ENCODE measurements at places on chromosomes 5 and 9.
A peak's percentile ranks its signal among the peaks of the same experiment; 100 is the strongest.

DNA sequence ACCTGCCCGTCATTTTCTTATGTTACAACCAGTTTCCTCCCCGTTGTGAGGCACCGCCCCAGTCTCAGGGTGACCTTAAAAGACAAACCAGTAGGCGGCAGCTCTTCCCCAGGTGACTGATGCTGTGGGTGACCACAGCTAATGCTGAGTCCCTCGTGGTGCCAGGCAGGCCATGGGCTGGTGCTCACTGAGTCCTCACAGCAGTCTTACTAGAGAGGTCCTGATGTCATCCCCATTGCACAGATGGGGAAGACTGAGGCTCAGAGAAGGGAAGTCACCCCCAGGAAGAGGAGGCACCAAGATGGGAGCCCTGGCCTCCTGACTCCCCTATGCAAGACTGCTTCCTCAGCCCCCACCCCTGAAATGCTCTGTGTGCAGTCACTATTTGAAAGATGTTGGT is 978 bp downstream of the CFAP157 start:
- no peak for DNase-seq

- peak; percentile 6 for DNase-seq
Measured at GRCh38 chr9:112378328-112379176, 1.4 kb upstream of the HSDL2 start.

DNA sequence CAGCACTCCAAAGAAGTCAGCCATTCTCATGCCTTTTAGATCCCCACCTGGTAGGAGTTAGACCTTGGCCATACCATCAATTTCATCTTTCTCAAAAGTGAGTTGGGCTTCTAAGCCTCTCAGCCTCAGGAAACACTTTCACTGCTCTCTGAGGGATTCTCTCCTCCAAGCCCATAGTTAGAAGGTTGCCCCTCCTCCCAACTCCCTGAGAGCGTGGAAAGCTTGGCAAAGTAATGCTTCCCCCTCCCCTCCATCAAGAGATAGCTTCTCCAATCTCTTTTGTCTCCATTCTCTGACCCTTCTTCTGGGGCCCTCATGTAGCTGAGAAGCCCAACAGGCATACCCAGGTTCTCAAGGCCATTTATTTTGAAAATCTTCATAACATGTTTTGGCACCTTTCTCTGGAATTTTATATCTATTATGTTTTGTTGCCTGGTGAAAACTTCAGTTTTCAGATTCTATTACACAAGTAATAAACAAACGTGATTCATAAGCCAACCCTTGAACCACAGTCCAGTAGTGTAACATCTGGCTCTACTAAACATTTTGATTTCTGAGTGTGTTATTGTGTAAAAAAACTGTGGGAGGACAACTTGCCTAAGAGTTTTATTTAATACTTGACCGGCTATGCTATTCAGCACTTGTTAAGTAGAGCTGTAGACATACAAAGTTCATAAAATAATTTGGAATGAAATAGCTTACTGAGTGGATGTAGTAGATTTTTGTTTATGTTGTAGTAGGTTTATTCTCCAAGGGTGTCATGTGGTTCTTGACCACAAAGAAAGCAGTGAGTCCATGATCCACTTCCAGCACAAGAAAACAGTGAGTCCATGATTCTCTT is 17.1 kb downstream of the LVRN start:
- no peak for DNase-seq

DNA sequence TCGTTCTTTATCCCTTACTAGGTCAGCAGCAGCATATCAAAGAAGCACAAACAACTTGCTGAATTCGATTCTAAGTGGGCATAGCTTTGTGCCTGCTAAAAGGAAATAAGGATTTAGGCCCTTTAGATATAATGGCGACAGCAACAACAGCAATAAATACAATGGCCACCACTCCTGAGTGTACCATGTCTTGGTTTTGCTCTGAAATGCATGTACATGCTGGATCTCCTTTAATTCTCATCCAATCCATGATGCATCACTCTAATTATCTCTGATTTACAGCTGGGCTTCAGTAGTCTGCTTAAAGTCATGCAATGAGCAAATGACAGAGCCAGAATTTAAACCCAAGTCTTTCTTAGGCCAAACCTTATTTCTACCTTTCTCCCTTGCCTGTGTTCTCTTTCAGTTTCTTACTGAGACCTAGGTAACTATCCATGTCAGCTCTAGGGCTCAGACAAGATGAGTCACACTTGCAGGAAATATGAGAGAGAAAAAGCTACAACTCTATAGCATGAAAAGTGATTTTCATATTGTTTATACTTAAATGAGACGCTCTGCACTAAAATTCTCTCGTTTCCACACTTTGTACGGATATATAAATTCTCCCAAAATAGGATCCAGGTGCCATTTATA is 111.8 kb downstream of the HMHB1 start:
- no peak for DNase-seq

DNA sequence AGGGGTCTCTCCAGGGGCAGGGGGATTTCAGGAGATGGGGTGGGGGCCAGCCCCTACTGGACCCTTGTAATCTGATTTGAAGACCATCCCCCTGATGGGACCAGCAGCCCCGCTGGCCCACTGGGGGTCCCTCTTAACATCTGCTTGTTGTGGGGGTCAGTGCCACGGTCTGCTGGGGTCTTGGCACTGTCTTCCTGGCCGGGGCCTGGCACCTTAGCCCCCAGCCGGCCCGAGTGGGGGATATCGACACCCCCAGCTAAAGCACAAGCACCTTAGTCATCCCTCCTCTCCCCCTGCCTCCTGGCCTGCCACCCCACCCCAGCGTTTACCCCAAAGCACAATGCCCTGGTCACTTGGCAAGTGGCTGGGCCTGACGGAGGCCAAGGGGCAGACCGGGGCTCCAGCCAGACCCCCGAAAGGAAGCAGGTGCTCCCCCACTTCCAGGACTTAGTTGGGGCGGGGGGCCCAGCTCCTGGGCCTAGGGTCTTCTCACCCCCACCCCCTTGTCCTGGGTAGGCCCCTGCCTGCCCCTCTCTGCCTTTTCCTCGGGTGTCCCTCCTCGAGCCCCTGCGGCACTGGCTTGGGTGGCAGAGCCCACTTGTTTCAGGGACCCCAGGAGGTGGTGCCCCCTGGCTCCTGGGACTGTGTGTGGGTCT is 1.4 kb upstream of the NFX1 start:
- DNase-seq, result no peak

DNA sequence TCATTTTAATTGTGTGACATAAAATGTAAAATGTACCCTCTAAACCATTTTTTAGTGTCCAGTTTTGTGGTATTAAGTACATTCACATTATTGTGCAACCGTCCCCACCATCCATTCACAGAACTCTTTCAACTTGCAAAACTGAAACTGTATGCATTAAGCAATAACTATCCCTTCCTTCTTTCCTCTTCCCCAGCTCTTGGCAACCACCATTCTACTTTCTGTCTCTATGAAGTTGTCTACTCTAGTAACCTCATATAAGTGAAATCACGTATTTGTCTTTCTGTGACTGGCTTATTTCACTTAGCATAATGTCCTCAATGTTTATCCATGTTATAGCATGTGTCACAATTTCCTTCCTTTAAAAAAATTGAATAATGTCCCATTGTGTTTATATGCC is 142.4 kb downstream of the C9orf152 start:
- DNase-seq, result no peak

- no peak for DNase-seq
Measured at GRCh38 chr5:167934551-167934971, 356.9 kb upstream of the WWC1 start.

DNA sequence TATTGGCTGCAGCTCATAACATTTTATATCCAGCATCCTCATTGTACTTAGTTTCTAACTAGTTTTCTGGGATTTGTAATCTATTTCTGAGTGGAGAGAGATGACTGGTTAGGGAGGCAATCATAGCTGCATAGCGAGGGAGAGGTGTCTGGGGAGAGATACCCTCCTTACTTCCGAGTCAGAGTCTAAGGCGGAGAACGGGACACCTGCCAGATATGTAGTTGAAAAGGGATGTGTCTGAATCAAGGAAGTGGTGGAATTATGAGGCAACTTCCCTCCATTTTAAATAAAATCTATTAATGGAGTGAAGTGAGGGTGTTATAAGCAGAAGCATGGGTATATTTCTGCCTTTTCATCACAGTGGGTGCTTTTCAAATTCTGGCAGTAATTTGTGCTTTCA is 126.5 kb downstream of the MAST4 start:
- no peak for DNase-seq
